Activated CD4-positive, alpha-beta T cell treated with anti-CD3 and anti-CD28 coated beads, Interleukin-2, amount 50 U/mL, for 4 hours (primary cell): ENCODE measurements at places on chromosomes 16 and 17.
A peak's percentile ranks its signal among the peaks of the same experiment; 100 is the strongest.

- no peak for DNase-seq
These were observed 55.1 kb downstream of the ATP2C2 start for GRCh38 chr16:84423416-84423837.

DNA sequence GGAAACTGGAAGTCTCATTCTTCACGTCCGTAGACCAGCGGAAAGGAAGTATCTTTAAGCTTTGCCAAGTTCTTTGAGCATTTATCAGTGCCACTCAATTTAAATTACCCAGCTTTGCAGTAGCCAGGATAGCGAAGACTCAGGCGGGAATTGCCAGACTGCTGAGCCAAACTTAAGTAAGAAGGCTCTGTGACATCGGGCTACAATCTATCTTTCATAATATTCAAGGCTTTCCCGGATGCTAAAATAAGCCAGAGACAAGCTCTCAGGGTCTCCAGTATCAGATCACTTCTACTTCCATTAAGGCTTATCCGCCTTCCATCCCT lies 436 bp upstream of the BRIP1 start:
- no peak for DNase-seq

- peak; percentile 80 for DNase-seq
These were observed at the start of gene SNN for GRCh38 chr16:11667824-11668622. Gene SNN, plus strand, starts transcription at chr16:11668455. Its CDS starts 7,605 bp downstream, at chr16:11676060.

DNA sequence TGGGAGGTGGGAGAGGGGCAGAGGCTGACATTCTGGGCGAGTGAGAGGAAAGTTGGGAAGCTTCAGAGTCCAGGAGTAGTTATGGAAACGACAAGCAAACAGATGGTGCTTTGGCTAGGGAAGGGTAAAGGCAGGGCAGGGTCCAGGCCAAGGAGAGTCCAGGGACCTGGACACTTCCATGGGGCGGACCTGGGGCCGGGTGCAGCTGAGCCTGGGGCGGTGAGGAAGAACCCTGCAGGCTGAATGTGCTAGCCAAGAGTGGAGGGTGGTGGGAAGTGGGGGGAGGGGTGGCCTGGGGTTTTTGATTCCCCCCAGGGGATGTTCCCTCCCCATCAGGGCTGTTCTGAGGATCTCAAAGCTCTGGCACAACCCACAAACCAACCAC lies 2.6 kb downstream of the PPP1R9B start:
- DNase-seq, result no peak

DNA sequence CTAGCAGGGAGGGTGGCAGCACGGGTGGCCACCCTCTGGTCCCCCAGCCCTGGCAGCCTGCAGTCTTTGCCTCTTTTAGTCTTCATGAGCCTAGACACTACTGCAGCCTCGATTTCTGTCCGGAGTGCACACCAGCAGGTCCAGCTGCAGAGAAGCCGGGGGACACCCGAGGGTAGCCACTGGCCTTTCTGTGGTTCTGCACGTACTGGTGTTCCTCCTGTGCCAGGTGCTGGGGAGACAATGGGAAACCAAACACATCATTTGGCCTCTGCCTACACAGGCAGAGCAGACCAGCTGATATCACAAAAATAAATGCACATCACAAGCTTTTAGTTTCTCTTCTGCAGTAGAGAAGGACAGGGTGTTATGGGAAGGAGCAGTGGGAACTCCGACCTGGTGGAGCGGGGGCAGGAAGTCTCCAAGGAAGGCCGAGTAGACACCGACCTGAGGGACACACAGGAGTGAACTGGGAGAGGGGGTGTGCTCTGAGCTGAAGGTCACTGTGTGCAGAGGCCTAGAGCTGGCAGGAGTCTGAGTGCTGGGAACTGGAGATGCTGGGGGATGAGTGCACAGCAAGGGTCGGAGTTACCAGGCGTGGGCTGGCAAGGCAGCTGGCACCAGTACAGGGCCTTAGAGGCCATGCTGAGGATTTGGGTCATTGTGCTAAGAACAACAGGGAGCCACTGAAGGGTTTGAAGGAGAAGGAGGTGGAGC lies 23.1 kb downstream of the GPT2 start:
- no peak for DNase-seq

GRCh38 chr16:62883509-62883908 lies 847.3 kb upstream of the CDH8 start:
- no peak for DNase-seq

GRCh38 chr16:2429771-2430663 lies 770 bp downstream of the CCNF start:
- DNase-seq, result no peak
